ENCODE measurements at places on chromosomes 5 and 9.

DNA sequence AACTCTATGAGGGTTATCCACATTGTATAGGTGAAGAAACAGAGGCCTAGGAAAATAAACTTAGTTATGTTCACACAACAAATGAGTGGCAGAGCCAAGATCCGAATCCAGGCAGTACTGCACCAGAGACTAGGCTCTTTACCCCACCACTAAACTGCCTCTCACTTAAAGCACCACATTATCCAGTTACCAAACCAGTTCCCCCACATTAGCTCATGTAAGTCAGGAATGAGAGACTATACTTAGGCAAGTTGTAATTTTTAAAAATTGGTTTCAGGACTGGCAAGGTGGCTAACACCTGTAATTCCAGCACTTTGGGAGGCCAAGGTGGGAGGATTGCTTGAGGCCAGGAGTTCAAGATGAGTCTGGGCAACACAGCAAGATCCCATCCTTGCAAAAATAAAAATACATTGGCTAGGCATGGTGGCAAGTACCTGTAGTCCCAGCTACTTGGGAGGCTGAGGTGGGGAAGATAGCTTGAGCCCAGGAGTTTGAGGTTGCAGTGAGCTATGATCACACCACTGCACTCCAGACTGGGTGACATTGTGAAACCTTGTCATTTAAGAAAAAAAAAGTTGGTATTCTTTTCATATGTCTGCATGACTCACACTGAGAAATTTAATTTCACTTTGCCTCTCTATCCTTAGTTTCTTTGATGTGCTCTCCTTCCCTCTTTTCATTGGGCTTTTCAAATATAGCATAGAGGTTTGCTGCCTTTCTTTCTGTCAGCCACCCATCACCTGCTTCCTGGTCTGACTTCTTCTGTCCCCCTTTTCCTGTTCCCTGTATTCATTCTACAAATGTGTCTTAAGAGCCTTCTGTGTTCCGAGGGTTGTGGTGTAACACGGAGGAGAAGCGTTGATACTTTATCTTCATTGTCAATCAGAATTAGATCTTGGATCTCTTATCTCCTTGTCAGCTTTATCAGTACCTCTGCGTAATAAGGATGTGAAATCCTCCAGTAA, 64.7 kb downstream of the ERMP1 start:
- DNase-seq, result peak; percentile 64

GRCh38 chr5:115461506-115462290, 82.9 kb downstream of the FEM1C start:
- no peak for DNase-seq

GRCh38 chr5:73786043-73786831, 160.2 kb downstream of the ARHGEF28 start:
- DNase-seq, result peak; percentile 13

- no peak for DNase-seq
These were observed 116.8 kb downstream of the BOD1 start for GRCh38 chr5:173499471-173500212.

DNA sequence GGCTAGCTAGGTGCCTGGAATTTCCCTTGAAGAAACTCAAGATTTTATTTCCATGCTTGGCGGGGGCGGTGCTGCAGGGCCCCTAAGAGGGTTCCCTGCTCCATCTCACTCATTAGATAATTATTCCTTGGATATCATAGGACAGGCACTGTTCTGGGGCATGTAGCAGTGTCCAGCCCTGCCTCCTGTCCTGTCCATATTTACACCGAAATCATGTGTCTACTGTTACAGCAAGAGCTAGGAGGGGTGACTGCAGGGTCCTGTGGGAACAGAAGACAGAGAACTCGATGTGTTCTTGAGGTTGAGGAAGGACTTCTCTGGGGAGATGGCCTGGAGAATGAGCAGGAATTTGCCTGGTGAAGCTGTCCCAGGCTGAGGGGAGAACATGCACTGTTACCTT, 96.6 kb downstream of the CYFIP2 start:
- DNase-seq, result no peak

GRCh38 chr9:26669701-26670670, 222.6 kb downstream of the CAAP1 start:
- DNase-seq, result no peak

DNA sequence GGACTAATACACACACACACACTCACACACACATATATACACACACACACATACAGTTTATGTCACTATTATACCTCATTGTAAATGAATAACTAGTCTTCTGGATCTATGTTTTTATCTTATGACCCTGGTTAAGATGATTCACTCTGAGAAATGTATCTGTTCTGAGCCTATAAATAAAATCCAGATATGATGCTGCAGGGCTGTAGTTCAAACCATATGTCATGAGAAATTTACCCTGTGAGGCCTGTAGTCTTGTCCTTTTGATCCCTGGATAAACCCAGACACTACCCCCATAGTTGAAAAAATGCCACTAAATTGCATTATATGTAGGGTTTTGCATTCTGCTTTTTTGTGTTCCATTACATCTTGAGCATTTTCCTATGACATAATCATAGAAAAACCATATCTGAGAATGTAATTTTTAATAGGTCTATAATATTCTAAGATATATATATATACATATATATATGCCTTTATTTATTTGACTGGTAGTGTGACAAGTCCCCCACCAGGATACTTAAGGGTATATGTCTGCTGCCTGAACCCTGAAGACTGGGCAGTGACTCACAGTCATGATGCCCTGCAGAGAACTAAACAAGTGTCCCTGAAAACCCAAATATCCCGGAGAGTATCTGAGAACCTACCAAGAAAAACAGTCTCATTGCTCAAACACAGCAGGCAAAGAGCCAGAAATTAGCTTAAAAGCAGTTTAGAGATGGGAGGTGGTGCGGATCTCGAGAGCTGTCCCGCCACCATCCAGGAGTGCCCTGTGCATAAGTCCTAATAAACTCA, 18.4 kb upstream of the ALDOB start:
- no peak for DNase-seq

- no peak for DNase-seq
These were observed 2.1 kb downstream of the SH2D3C start for GRCh38 chr9:127776195-127776923.

- no peak for DNase-seq
These were observed 221.2 kb upstream of the IRX4 start for GRCh38 chr5:2103940-2104339.

DNA sequence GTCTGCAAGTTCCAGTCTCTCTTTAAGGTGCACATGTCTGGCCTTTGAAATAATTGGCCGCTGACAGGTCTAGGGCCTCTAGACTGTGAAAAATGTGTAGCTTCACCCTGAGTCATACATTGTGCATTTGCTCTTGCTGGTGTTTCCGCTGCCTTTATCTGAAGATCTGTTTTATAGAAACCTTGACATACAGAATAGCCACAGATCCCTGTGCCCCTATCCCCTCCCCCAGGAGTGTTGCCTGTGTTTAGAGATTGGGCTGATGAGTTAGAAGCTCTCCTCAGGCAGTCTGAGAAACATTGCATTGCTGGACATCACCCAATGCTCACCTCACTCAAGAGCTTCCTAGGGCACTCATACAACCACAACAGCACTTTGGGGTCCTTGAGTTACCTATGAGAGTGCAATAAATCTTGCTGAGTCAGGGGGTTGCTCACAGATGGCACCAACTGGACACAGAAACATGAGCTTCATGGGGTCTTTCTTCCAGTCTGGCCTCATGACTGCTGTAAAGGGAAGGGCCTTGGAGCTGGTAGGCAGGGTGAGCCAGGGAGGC, 3.8 kb upstream of the ZNF782 start:
- peak; percentile 96 for DNase-seq

GRCh38 chr5:149072376-149072775, 9.5 kb upstream of the SH3TC2 start:
- DNase-seq, result peak; percentile 31

GRCh38 chr9:108663422-108663821, 192.4 kb downstream of the ACTL7B start:
- DNase-seq, result no peak

DNA sequence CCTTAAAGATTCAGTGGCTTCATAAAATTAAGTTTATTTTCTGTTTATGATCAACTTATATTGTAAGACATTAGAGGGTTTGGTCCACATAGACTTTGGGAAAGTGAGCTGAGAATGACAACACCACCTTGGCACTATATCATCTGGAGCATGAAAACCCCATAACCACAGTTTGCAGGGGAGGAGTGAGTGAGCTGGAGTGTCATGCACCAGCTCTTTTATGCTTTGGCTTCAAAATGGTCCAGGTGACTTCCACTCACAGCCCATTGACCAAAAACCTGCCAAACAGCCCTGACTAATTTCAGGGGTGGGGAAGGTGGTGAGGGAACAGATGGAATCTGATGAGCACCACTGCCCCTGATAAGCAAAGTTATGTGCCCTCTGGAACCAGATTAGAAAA, 295.8 kb downstream of the DMRTA1 start:
- no peak for DNase-seq

DNA sequence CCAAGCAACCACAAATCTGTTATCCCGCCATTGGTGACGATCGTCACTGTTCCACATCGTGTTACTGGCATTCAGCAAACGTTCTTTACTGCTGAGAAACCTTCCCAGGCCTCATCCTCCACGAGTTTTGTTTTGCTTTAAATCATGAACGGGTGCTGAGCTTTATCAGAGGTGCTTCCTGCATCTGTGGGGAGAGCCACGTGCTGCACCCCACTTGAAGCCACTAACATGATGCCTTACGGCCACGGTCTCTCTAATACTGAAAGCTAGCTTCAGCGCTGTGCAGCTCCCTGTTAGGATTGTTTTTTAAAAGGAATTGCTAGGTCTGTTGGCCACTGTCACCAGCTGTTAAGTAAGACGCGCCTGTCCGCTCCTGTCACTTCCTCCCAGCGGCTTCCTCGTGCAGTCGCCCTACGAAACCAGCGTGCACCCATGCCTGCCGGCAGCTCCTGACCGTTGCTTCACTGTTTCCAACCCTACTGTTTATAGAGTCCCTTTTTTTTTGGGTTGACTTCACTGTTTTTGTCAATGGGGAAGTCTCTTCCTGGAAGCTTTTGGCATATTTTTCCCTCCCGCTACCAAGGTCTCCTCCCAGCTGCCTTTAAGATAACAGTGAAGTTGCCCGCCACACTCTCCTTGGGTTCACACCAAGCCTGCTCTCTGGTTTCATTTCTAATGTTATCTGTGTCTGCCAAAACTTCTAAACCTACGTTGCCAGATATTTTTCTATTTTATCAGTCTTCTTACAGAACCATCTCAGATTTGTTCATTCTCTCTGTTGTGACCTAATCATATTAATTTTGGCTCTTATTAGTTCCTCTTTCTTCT, 20.3 kb downstream of the LPCAT1 start:
- DNase-seq, result peak; percentile 47

- DNase-seq, result no peak
These were observed 68.7 kb downstream of the SHB start for GRCh38 chr9:38000332-38000731.

- no peak for DNase-seq
These were observed 205.3 kb upstream of the PANK3 start for GRCh38 chr5:168784454-168784853.

DNA sequence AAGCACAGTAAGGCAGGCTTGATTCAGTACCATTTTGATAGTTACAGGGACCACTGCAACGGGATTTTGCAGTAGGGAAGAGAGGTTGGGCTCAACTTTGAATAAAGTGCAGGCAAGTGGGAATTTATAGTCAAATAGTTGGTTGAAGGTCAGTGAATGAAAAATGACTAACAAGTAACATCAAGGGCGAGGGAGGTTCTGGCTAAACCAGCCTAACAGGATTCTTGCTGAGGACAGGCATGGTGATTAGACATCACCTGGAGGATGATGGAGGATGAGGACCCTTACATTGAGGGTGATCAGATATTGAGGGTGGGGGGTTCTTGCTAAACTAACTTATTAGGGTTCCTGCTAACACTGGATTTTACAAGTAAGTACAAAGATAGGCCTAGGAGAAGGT, 66.1 kb upstream of the SMC5 start:
- peak; percentile 65 for DNase-seq

GRCh38 chr9:72937545-72937944, 15.3 kb downstream of the ALDH1A1 start:
- no peak for DNase-seq

- no peak for DNase-seq
These were observed 66.3 kb upstream of the EPB41L4B start for GRCh38 chr9:109387206-109387605.

GRCh38 chr9:89929673-89930480, 325.1 kb downstream of the GADD45G start:
- DNase-seq, result no peak

GRCh38 chr5:173477345-173478040, 139.0 kb downstream of the BOD1 start:
- DNase-seq, result no peak

DNA sequence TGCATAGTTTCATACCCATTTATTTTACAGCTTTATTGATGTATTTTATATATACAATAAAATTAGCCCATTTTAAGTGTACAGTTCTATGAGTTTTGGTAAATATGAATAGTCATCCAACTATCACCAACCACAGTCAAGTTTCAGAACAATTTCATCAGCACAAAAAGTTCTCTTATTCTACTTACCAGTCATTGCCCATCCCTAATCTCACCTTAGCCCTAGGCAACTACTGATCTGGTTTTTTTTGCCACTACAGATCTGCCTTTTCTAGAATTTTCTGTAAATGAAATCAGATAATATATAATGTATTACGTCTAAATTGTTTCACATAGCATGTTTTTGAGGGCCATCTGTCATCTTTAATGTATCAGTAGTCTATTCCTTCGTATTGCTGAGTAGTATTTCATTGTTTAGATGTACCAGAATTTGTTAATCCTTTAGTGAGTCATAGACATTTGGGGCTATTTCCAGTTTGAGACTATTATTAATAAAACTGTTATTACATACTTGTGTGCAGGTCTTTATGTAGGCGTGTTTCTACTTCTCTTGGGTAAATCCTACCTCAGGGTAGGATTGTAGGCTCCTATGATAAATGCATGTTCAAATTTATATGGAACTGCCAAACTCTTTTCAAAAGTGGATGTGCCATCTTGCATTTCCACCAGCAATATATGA, 198.5 kb upstream of the ADAMTSL1 start:
- DNase-seq, result no peak

DNA sequence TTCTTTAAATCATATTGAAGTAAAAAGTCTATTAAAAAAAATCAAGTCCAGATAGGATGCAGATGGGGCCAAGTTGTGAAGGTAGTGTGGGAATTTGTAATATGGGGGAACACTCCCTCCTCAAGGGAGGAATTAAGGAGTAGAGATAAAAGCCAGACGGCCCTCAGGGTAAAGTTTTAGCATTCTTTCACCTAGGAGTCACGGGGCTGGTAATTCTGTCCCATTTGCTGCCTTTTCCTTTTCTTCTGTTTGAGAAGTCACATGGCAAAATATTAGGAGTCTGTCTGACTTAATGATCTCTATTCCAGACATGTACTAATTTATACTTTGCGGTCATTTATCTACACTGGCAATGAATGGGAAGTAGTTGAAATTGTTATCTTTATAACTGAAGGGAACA, 61.9 kb downstream of the SNX24 start:
- peak; percentile 84 for DNase-seq
